ENCODE measurements at places on chromosomes 2 and 18.

GRCh38 chr18:45723567-45724355 is at the start of gene SLC14A1:
Gene SLC14A1 (plus strand): TSS chr18:45724181. CDS start chr18:45730321, 6,140 bp downstream.
- no peak for DNase-seq

DNA sequence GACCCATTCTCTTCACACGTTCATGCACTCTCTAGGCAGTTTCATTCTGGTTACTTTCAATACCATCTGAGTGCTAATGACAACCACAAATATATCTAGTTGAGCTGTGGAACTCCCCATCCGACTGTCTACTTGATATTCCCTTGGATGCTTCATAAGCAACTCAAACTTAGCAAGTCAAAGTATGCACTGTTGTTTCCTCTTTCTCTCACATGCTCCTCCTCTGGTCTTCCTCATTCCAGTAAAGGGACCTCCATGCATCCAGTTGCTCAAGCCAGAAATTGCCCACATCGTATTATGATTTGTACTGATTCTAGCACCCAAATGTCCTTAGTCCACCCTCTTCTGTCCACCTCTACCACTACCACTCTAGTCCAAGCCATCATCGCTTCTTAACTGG is 22.3 kb downstream of the SEMA4F start:
- DNase-seq, result no peak

DNA sequence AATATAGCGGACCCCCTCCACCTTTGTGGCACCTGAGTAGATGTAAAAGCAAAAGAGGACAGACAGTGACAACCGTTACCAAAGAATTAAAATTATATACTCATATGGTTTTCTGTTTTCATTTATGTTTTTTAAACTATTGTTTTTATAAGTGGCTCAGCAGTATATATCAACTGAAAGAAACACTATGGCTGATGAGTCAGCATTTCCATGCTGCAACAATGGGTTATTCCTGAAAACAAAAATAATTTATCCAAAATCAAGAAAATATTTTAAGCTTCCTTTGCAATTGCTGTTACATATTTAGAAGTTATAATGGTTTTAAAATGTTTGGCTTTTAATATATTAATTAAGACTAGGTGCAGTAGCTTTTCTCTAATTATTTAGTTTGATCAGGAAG is 17.7 kb downstream of the MRPS9 start:
- DNase-seq, result no peak

- no peak for DNase-seq
These were observed 256.6 kb upstream of the RASGRP3 start for GRCh38 chr2:33219850-33220275.

DNA sequence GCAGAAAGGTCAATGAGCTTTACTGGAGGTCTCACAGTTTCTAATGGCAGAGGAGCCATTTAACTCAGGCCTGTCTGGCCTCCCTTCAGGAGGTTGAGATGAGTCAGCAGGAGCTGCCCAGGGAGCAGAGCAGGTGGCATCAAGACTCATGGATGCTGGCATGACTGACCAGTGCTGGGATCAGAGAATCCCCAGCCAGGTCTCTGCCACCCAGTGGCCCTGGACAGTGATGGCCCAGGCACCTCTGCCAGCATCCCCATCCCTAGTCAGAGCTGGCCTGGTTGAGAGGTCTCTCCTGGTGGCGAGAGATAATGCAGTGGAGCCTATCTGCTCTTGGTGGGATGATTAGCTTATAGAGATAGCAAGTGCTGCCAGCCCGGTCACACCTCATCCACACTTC is 43.1 kb downstream of the GYPC start:
- DNase-seq, result no peak

- no peak for DNase-seq
These were observed 48.9 kb downstream of the AGAP1 start for GRCh38 chr2:235542733-235543127.

DNA sequence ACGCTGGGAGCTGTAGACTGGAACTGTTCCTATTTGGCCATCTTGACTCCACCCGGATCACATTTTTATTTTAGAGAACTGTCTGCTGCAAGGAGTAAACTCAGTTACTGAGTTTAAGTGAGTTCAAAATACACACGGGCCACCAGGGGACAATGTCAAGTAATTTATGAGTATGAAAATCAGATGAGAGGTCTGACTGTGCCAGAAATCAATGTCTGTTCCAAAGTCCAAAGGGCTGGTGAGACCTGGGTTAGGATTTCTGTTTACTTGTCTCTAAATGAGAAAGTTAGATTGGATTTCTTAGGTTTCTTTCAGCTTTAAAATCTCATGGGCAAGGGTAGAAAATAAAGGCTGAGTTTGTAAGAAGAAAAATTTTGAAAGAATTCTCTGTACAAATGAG is 465.8 kb upstream of the MEIS1 start:
- DNase-seq, result no peak

DNA sequence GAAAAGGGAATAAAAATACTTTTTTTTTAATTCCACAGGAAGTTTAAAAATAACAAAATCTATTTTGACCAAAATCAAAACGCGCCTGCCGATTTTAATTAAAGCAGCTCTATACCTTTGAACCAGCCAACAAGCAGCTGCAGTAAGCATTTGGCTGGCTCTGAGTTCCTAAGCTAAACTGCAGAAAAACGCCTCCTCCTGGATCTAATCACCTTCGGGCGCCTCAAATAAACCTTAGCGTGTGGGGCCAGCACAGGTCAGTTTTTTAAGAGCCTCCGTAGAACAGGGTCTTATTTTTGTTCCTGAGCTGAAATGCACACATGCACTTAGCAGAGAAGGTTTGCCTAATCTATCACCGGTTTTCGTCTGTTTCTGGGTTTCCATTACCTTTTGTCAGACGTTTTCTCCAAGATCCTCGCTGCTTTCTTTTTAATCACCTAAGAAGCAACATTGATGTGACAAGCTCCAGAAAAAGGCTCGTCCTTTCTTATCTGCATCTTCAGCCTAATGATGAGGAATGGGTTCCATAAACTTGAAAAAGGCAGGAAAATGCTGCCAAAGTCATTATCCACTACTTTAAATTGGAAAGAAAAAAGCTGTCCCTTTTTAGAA is 64.7 kb upstream of the HNRNPA3 start:
- no peak for DNase-seq

DNA sequence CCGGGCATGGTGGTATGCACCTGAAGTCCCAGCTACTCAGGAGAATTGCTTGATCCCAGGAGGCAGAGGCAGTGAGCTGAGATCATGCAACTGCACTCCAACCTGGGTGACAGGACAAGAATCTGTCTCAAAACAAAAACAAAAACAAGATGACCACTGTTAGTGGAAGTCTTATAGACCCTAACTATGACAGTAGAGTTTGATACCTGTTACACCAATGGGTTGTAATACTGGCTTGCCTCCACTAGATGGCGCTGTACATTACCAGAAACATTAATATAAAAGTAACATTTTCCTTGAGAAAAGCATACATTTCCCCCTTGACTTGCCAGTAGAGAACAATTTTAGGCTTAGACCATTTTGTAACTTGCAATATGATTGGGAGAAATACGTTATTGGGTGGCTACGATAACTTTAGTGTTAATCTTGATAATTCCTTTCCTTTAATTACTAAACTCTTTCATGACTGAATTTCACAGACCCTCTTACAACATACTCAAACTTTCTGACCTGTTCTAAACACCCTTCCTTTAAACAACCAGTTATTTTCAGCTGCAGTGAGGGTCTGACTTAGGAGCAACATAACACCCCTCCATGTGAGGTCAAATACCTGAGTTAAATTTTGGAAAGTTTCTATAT is 19.5 kb downstream of the SLC25A52 start:
- DNase-seq, result no peak

DNA sequence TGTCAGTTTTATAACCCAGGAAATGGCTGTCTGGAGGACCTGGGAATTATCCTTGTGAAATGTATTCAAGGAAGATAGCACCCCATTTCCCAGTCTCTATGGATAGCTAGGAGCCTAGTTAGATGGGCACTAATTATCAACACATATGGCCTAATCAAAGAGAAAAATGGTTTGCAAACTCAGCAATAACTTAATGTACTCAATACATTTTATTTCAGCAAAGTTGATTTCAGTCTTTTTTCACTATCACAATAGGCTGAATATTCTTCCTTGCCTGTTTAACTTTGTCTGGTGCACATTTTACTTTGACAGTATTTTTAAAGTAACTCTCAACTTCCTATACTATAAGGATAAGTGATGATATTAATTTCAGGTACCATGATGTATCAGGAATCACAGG is 756.3 kb downstream of the CCDC85A start:
- no peak for DNase-seq

DNA sequence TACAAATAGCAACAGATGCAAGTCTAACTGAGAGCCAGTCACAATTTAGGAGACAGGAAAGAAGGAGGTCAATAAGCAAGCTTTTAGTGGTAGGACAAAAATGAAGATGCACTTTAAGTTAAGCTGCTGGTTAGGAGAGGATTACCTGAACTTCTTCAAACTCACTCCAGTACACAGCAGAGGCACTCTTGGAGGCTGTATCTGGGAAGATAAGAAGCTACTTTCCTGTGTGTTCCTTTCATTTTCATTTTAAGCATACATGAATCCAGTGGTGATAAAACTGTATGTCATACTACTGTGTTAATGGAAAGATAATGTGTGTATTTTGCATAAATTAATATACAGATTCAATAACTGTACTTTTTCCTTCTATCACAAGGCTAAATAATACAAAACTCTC is 49.6 kb downstream of the HYCC2 start:
- DNase-seq, result no peak

DNA sequence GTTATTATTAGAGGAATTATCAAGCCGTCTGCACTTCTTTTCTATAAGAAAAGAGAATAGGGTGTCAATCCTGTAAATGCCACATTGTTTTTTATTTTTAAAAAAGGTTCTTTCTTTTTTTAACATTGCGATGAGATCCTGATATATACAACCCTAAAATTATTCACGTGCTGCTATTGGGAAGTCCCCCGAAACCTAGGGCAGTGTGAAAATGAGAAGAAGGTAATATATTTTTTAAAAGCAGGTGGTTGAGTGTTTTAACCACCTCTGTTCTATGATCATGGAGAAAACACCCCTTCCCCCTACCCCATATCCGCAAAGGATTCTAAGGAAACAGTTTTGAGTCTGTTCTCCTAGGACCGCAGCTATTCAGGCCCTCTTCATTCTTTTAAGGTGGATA is 94.5 kb upstream of the KLHL14 start:
- DNase-seq, result no peak

DNA sequence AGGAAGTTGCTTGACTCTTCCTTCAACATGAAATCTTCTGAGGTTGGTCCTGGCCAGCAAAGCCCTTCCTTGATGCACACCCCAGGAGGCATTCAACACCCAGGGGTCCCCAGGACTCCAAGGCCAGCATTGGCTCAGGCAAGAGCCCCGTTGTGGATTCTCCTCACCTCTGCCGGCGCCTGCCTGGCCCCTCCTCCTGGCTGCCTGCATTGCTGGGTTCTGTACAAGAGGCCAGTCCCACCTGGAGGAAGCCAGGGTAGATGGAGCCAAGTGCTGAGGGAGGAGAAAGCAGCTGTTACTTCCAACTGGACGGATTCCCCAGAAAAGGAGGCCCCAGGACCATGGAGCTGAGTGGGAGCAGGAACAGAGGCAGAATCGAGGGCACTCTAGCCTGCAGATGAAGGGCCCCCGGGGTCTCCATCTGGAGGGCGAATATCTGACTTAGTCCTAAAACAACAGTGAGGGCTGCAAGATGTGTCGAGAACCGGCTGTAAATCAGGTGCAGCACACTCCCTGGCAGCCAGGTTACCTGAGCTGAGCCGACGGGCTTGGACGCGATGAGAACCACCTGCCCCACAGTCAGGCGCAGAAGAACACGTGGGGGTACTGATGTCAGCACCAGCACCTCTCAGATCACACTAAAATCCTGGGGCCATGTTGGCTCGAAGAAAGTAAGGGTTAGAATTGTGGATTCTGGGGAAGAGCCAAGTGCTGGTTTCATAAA is 399.6 kb upstream of the SALL3 start:
- DNase-seq, result no peak

GRCh38 chr18:79465392-79465991 is 69.8 kb downstream of the NFATC1 start:
- DNase-seq, result no peak

- no peak for DNase-seq
These were observed 421.6 kb upstream of the CHST9 start for GRCh38 chr18:27606741-27607140.
